ENCODE measurements at places on chromosomes 4 and X.

DNA sequence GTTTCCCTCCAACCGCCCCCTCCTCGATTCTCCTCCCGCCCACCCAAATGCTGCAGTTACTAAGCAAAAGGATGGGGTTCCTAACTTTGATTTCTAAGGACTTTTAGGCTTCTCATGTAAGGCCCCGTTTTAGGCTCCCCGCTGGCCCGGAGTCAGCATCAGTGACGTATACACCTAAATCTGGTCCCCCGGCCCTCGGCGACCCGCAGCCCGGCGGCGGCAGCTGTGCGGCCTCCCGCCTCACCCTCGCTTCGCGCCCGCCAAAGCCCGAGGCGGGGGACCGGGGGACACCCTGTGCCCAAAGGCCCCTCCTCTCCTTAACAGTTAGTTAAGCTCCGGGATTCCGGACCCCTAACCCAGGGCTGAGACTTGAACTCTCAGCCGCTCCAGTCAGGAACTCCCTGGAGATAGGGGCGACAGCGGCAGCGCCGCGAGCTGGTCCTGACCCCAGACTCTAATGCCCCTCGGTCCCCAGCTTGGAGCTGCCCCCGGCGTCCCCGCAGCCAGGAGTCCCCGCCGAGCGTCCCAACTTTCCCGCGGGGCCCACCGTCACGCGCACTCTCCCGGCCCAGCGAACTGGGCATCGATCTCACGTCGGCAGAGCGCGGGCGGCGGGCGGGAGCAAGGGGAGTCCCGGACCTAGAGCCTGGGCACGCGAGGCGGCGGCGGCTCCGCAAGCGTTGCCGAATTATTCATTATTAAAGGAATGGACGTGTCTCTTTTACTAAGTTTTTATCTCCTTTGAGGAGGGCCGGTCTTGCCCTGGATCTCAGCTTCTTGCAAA is 1.5 kb upstream of the NR3C2 start:
- DNase-seq, result no peak

- no peak for DNase-seq
These were observed 89.9 kb downstream of the REPS2 start for GRCh38 chrX:17036171-17036961.

GRCh38 chr4:2837110-2837903 is 6.3 kb upstream of the ADD1 start:
- no peak for DNase-seq

- DNase-seq, result no peak
These were observed 914 bp downstream of the MYOZ2 start for GRCh38 chr4:119136546-119136945.

- no peak for DNase-seq
These were observed 7.0 kb downstream of the PKD2 start for GRCh38 chr4:88014386-88014905.

DNA sequence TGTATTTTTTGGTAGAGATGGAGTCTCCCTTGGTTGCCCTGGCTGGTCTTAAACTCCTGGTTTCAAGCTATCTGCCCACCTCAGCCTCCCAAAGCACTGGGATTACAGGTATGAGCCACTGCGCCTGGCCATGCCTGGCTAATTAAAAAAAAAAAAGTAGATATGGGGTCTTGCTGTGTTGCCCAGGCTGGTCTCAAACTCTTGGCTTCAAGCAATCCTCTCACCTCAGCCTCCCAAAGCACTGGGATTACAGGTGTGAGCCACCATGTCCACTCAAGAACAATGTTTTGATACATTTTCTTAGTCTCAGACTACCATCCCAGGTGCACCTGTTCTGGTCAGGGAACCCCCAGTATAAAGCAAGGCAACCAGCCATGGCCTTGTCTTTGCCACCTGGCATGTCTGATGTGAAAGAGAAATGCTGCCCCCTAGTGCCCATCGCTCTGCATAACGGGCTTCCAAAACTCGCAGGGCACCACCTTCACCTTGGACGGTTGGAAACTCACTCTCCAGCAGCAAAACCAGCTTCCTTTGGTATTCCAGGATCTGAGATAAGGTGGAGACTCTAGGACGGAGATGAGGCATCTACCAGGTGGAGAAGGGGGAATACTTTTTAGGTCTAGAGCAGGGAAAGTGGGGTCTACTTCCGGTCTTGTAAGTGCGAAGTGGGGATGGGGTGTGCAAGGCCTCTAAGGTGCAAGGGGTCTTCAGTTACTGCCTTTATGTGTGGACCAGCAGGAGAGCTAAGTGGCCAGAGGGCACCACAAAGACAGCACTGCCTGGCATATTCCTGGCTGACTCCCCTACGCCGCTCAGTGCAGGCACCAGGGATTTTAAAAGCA is 47.7 kb upstream of the AFAP1 start:
- DNase-seq, result no peak

DNA sequence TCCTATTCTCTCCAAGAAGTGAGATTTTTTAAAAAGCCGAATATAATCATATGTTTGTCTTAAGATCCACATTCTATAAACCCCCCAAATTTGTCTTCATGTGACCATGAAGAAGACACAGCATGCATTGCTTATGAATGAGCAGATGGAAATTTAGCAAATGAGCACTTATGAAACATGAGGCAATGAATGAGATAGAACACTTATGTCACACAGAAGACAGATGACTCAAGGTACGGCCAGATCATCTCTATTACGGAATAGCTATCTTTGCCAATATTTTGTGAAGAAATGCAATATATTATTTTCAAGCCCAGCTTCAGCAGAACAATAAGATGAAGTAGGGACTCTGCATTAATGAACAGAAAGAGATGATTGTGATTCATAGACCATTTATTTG is 21.4 kb downstream of the PHEX start:
- no peak for DNase-seq

- peak; percentile 73 for DNase-seq
These were observed 8.1 kb downstream of the MBNL3 start for GRCh38 chrX:132480581-132481203.

- no peak for DNase-seq
These were observed 69.8 kb upstream of the RAI2 start for GRCh38 chrX:17930850-17931249.

- DNase-seq, result no peak
These were observed 347.4 kb downstream of the BCOR start for GRCh38 chrX:39750256-39750790.

- no peak for DNase-seq
These were observed 46.2 kb downstream of the PDS5A start for GRCh38 chr4:39931441-39931901.

DNA sequence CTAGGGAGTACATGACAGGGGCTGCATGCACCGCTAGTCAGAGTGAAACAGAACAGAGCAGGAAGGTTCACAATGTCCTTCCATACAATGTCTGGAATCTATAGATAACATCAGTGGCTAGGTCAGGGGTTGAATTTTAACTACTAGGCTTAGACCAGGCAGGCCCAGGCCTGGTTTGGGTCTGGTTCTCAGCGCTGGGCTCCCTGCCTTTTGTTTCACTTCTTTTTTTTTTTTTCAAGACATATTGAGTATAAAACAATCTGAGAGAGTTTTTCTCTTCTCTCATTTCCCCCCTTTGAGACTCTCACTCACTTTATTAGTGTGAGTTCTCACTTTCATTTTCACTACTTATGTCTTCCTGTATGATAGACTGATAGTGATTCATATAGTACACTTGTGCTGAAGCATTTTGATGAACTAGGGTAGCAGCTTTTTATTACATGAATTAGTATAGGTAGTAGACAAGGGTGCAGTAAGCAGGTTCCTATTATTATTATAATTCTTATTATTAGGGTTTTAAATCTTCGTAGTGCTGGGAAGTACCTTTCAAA is 120.0 kb upstream of the ZDHHC15 start:
- no peak for DNase-seq

- no peak for DNase-seq
These were observed 1.5 kb downstream of the ELF4 start for GRCh38 chrX:130108647-130109428.

DNA sequence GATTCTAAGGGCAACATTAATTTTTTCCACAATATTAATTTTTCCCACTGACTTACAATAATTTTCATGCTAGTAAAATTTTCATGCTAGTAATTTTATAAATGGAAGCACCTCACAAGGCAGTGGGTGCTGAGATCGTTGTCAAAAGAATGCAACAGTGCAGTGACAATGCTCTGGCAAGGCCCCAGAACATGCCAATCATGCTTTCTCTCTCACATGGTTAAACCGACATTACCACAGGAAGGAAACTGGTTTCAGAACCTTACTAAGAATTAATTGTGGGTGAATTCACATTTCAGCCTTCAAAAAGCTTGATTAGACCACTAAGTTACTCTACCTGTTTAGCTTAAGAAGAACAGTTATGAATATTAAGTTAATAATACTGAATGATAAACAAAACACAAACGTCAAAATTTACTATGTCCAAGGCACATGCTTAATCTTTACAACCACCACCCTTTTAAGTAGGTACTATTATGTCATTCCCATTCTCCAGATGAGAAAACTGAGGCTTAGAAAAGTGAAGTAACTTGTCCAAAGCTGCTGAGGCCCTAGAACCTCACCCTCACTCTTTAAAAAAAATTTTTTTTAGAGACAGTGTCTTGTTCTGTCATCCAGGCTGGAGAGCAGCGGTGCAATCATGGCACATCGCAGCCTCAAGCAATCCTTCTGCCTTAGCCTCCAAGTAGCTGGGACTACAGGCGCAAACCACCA is 10.0 kb upstream of the OPHN1 start:
- DNase-seq, result no peak

DNA sequence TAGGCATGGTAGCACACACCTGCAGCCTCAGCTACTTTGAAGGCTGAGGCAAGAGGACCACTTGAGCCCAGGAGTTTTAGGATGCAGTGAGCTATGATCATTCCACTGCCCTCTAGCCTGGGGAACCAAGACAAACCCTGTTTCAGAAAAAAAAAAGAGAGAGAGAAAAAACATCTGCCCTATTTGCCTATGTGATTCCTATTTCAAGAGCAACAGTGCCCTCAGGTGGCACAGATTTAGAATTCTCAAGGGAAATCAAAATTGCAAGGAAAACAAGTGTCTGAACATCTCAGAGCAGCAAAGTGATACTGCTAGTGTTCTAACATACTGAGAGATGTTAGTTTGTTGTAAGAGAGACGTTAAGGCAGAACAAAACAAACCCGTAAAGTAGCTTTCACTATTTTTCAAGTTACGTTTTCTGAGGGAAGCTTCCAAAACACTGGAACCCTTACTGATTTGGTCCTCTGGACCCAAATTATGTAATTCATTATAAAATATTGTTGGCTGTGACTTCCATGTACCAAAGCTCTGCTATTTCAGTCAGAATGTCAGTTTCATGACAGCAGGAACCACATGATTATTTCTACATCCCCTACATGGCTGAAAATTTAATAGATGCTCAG is 7.9 kb downstream of the BDH2 start:
- DNase-seq, result no peak

DNA sequence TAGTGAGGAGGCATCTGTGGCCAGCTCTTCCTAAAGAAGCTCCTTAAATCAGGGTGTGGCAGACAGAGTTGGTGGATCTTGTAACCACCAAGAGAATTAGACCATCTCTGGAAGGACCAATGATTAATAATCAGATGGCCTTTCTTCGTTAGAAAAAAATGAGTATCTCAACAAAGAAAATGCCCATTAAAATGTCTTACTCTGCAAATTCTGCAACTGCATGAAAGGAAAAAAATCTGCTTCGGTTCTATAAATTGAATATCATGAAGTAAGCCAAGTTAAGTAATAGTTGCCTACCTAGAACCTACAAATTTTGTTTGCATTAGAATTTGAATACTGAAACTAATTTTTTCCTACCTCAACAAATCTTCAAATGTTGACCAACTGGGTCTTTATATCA is 4.2 kb upstream of the DCLK2 start:
- DNase-seq, result no peak

DNA sequence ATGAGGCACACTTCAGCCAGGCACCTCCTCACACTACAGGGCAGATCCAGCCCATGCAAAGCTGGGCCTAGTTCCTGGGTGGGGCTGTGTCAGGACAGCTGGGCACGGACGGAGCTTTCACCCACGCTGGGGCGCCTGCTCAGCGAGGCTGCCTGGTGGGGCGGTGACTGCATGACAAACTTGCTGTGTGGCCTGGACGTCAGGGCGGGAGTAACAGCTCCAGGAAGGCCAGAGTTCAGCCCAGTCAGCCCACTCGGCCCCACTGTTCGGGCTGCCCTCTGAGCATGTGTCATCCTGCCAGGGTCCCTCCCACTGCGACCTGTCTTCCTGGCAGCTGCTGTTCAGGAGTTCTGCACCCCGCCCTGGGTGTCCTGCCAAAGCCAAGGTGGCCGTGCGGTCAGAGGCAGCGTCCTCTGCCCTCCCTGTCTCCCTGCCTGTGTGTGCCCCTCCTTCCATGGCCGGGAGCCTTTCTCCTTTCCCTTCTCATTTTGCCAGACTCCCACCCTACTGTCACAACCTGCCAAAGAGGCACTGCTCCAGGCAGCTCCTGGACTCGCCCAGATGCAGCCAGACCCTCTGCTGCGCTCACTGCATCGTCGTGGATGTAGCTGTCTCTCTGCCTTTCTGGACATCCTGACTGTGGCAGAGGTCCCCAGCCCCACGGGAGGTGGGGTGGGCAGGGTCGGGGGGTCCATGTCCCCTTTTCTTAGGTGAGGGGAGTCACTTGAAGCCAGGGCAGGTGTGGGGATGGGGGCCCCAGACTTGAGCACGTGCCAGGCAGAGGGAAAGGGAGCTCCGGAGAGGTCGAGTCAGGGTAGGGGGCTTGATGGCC is 33.0 kb upstream of the KIAA0232 start:
- no peak for DNase-seq

DNA sequence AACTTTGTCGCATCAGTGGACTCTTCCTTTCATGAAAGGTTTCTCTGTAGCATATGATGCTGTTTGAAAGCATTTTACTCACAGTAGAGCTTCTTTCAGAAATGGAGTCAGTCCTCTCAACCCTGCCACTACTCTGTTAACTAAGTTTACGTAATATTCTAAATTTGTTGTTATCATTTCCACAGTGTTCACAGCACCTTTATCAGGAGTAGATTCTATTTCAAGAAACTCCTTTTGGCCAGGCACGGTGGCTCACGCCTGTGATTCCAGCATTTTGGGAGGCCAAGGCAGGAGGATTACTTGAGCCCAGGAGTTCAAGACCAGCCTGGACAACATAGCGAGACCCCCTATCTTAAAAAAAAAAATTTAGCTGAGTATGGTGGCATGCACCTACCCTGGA is 90.0 kb downstream of the KDM6A start:
- no peak for DNase-seq

DNA sequence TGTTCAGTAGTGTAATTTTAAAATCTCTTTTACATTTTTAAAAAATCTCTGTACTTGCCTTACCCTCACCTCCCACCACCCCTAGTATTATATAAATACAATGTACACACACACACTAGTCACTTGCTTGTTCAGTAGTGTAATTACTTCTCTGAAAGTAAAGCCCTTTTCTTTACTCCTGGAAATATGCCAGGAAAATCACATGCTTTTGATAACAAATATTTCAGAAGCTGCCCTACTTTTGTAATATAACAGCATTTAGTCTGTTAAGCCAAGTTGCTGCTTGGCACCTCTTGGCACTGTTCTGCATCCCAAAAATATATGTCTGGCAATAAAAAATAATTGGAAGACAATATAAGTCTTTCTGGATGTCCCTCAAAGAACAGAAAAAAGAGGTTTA is 172.8 kb upstream of the APOOL start:
- DNase-seq, result no peak
